ENCODE measurements at places on chromosomes 6 and 20. TPM values are rescaled to one million over a fixed set of nuclear protein-coding genes. Genes with fewer than 3 reads are reported as not detected.

Gene HRH3
- polyA plus RNA-seq = 0.17 TPM

Gene SLC9A8
- 7.8 TPM for polyA plus RNA-seq

Gene MAP3K7
- polyA plus RNA-seq = 44.8 TPM

DNA sequence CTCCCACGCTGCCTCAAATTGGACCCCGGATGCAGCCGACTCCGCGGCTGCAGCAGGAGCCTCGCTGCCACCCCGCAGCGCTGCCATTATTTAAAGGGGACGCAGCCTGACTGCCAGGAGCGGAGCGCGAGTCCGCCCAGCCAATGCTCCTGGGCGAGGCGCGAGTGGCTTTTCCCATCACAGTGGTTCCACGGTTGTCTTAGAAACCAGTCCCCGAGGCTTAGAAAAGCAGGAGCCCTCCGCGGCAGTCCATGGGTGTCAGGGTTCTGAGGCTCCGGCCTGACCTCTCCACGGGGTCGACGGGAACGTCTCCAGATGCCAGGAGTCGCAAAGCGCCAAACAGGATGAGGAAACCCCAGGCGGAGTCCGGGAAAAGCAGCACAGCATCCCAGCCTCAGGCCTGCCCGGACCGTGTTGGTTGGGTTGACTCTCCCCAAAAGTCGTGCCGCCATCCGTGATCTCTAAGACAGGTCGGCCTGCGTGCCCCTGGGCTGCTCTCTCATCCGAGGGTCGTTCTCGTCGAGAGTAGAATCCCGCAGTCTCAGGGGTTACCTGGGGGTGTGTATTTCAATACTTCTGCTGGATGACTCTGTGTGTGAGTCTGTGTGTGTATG is 975.8 kb upstream of the DEFB115 start:
- no peak for DNase-seq
